Right lobe of liver (tissue), 6 donors: ENCODE measurements at places on chromosomes 6 and 20. TPM values are rescaled to one million over a fixed set of nuclear protein-coding genes. Genes with fewer than 3 reads are reported as not detected.

Gene CLDN20
- total RNA-seq = not detected

GRCh38 chr6:39035681-39036080, 12.9 kb upstream of the GLP1R start:
- DNase-seq = no peak

DNA sequence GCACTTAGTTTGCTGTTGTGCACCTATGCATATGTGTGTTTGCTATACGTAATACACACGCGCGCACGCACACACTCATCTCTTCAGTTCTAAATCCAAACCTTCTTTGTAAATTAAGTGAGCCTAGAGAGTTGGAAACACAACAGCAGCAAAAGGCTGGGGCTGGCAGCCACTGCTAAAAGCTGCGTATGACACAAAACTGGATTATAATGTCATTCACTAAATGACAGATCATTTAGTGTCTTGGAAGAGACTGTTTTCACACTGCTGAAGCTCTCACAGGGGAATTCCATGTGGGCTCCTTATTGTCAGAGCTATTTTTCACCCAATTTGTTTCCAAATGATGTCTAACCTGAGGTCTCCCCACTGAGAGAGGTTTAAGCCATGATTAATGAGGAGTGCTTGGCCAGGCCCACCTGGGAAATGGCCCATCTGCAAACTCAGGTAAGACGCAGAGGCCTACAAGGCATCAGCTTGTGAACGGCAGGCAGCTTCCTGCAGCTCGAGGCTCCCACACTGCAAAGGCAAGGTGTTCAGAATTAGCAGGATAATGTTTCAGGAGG, 94.2 kb downstream of the OLIG3 start:
- no peak for DNase-seq

GRCh38 chr6:27168586-27169443, 78.7 kb upstream of the PRSS16 start:
- no peak for DNase-seq

Gene ASCC3
- 19.8 TPM for total RNA-seq

DNA sequence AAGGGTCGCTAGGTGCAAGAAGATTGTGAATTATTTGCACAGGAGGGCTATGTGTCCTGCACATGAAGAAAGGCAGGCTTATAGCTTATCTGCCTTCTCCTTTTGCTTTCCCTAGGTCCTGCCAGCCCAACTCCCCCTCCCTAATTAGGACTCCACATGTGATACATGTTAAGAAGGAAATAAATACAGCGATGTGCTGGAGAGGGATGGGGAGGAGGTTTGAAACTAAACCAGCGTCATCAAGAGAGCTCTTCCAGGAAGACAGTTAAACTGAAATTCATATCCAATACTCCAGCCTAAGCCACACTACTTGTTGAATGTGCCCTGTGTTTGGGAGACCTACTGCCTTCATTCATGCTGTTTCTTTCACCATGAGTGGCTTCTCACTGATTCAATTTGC, 34.9 kb upstream of the UTRN start:
- no peak for DNase-seq

Gene DEF6
- total RNA-seq = 3.6 TPM

DNA sequence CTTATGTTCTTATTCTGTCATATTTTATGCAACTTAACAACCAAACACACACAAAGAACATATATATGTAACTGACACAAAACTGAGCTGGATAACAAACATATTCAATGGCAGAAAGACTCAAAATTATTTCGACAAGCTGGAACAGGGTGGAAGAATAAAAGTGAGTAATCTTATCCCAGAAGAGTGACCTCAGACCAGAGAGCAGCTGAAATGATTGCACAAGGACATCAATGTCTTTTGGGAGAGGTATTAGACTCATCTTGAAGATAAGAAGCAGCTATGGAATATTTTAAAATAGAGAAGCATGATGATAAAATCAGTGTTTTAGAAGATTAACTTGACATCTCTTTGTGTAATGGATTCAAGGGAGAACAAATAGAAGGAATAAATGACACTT, 191.6 kb upstream of the PRDM1 start:
- DNase-seq = no peak

DNA sequence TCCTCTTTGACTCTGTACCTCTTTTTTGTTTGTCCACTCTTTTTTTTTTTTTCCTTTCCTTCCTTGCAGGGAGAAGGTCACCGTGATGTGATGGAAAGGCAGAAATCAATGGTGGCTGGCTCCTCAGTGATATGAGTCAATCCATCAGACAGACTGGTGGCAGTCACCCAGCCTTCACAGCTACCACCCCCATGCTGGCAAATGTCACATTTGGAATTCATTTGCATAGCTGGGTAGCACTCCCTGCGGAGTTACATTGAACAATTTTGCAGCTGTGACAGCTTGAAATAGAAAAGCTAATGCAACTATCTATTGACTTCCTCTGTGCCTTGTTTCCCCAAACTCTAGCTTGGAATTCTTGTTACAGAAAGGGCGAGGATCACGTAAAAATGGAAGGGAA, 668.4 kb downstream of the C6orf118 start:
- DNase-seq = no peak

DNA sequence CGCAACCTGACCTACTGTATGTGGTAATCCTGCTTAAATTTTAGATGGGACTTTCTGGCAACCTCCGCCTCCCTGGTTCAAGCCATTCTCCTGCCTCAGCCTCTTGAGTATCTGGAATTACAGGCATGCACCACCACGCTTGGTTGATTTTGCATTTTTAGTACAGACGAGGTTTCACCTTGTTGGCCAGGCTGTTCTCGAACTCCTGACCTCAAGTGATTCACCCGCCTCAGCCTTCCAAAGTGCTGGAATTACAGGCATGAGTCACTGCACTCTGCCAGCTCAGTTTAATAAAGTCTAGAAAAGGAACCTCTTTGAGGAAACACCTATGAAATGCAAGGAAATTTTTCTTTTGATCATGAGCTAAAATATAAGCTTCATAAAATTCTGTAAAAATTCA, 9.0 kb upstream of the PLCB4 start:
- DNase-seq = no peak

Gene CST5
- total RNA-seq = not detected

Gene MAD2L1BP
- 16.6 TPM for total RNA-seq

DNA sequence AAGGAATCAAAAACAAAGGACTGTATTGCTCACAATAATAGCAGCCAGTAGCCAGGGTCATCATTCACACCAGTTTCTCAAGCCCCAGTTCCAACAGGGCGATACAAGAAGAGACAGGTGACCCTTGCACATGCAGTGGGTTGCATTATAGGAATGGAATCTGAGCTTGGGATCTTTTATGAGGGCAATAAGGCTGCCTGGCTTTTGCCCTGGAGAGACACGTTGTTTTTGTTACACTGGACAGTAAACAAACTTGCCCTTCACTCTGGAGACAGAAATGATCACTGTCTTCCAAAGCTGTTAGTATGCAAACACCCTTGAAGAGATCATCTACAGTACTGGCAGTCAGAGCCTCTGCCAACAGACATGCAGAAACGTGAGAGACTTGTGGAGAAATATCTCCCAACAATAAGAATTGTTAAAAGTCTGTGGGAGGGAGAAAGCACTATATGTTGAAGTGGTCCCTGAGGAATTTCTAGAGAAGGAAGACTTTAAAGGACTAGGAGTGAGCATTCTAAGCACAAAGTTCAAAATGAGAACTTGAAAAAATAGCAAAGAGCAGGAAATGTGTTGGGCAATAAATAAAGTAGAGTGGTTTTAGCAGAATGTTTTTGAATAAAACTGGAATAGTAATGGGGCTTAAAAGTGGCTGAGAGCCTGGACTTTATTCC, 6.2 kb upstream of the COL12A1 start:
- DNase-seq = no peak

DNA sequence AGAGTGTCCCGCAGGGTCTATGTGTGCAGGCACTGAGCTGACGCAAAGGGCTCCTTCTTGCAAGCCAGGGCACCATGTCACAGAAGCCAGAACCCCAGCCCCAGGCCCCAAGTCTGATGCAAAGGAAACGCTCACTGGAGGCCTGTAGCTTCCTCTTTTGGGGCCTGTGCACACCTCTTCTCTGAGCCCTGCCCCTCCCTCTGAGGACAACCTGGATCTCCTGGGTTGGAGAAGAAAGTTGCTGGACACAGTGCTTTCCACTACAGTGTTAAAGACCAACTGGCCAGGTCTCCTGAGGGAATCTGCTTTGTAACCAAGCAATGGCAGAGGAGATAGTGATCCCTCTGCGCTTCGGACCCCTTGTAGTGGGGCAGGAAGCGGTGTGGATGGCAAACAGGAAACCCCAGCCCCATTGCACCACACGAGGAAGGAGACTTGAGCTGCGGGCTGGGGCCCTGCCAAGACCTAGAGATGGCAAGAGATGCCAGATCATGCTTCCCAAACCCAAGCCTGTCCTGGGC, 90.0 kb downstream of the PRND start:
- DNase-seq = peak; percentile 77

- no peak for DNase-seq
Measured at GRCh38 chr6:11103065-11103464, 8.5 kb downstream of the ERVFRD-1 start.

Gene SRSF12
- total RNA-seq = not detected

- no peak for DNase-seq
Measured at GRCh38 chr6:89481695-89482094, 48.7 kb downstream of the ANKRD6 start.

DNA sequence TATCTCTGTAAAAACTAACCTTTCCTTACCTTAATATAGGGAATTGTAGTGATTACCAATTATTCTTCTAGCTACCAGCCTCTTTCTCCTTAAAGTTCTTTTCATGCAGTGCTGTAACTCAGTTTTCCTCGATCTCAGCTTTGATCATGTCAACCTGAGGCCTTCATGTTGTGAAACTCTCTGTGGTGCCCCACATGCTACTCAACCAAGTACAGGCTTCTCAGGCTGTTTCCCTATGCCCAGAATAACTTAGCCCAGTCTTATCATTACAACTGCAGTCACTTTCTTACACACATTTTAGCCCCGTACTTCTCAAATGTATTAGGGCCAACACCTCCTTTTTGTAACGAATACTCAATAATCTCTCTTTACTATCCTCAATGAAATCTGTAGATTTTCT, 90.1 kb upstream of the SUPT3H start:
- no peak for DNase-seq

DNA sequence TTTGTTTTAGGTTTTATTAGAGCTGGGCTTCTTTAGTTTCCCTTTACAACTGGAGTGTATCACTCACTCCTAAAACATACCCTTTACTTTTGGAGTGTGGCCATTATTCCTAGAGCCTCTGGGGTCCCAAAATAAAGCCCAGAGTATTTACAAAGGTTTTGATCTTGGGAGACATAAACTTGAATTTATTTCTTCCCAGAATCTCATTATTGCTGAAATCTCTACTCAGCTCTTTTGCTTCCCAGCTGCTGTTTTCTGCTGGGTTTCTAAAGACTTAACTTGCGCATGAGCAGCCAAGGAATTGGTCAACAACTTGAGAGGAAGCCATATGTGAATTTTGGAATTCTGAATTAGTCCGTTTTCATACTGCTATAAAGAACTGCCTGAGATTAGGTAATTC, 94.5 kb upstream of the NRSN1 start:
- DNase-seq = no peak

GRCh38 chr20:19780261-19780660, 22.2 kb downstream of the RIN2 start:
- DNase-seq = no peak

Gene VSTM2L
- 1.0 TPM for total RNA-seq

DNA sequence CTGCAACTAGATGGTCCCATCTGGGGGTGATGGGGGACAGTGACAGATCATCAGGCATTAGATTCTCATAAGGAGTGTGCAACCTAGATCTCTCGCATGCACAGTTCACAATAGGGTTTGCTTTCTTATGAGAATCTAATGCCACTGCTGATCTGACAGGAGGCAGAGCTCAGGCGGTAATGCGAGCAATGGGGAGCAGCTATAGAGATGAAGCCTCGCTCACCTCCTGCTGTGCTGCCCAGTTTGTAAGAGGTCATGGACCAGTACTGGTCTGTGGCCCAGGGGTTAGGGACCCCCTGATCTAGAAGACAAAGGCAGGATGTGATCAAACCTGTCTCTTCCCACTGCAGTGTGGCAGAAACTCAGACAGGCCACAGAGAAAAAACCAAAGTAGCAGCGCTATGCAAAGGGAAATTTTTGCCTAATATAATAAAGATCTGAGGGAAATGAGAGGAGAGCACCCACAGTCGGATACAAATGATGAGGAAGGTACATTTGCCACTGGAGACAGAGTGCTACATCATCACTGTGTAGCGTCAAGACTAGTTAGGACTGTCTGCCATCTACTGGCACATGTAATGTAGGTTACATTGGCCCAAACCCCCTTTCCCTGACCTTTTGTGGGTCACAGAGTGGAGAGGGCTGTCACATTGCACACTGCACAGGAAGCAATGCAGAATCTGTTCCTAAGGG, 4.1 kb upstream of the LY86 start:
- DNase-seq = no peak

DNA sequence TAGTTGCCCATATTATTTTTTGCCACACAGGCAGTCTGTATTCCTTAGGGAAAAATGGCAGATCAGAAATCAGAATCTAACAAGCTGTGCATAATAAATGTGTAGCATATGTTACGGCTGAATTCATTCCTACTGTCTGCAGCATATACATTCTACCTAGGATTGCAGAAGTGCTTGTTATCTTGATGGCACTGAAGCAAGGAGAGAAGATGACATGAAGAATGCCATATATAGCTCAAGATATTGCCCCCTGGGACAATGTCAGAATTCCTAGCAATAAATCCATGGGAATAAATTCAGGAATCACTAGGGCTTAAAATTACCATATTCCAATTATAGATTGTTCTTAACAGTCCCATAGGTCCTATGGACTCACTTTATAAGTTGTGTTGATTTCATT, 293.0 kb upstream of the CNR1 start:
- no peak for DNase-seq

DNA sequence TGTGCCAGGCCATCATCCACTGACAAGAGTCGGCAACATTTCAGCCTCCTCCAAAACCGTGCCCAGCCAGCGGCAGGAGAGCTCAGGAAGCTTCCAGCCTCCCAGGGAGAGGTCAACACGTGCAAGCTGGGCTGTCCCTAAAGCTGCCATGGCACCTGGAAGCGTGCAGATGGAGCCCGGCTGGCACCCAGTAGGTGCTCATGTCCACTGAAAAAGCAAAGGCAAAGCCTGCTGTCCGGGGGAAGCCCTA, 14.4 kb upstream of the TLDC2 start:
- no peak for DNase-seq

GRCh38 chr6:83601119-83601518, 88.8 kb downstream of the PRSS35 start:
- no peak for DNase-seq
